ENCODE measurements at places on chromosomes 2 and 18.

GRCh38 chr18:8999872-9000271 is 102.6 kb upstream of the NDUFV2 start:
- DNase-seq: no peak

- no peak for DNase-seq
These were observed 170.4 kb downstream of the KCNE4 start for GRCh38 chr2:223222397-223222796.

DNA sequence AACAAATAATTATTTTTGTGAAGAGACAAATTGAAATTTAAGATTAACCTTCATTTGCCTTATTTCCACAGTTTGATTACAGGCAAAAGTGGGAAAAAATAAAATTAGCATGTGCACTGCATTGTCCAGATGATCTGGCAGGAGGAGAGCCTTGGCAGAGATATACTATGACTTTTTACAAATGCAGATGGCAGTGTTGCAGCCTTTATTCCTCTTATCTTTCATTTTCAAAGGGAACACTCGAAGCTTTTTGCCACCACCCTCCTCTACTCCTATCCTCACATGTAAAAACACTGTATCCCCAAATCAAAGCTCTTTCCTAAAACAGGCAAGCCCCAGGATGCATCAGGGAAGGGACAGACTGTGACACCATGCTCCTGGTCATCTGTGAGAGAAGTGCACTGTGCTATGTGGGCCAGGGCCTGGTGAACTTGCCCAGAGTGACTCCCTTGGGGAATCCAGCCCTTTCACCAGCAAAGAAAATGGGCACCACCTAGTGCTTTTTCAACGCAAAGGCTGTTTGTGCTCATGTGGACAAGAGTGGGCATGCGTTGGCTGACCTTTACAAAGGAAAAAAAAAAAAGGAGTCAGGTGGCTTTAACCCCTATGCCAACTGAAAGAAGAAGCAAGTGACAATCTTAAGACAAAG is 74.7 kb upstream of the ETAA1 start:
- DNase-seq: no peak

DNA sequence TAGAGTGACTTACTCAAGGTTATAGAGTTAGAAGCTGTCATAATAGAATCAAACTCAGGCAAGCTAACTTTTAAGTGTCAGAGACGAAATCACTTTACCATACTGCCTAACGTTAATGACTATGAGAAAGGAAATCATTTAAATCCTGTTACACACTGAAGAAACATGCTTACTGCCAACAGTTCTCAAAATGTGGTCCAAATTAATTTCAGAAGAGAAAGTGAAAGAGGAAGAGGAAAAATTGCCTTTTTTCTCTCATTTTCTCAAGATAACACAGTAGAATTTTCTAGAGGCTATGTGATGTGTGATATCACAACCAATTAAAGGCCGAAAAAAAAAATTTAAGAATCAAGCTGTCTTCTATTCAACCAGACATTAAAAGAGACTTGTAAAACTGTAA is 1362.7 kb upstream of the CHAC2 start:
- DNase-seq: no peak

- DNase-seq: no peak
These were observed 11.6 kb downstream of the ECEL1 start for GRCh38 chr2:232476045-232476444.

- DNase-seq: no peak
These were observed 41.5 kb upstream of the CYRIA start for GRCh38 chr2:16707014-16707623.

DNA sequence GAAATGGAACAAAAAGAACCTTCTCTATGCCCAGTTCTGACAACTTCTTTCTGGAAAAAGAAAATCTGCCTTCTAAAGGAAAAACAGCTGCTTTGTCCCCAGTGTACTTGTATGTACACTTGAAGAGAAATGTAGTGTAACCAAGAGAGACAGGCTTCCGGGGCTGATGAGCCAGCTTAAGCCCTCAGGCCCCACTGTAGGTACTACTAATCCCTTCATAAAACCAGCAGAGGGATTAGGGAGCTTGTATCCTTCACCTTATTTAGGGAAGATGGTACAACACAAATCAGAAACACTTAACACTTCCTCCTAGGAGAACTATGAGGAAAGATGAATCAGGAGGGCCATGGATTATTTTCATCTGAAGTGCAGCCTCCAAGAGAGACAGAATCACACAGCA is 18.8 kb upstream of the SUCLG1 start:
- DNase-seq: no peak

- no peak for DNase-seq
These were observed 73.8 kb downstream of the ZNF385B start for GRCh38 chr2:179787601-179788000.

- DNase-seq: no peak
These were observed 185.5 kb downstream of the C1D start for GRCh38 chr2:67877301-67877700.

- no peak for DNase-seq
These were observed 499.8 kb downstream of the IRS1 start for GRCh38 chr2:226299771-226300170.

- DNase-seq: no peak
These were observed 141.8 kb downstream of the MYO1B start for GRCh38 chr2:191386938-191387536.

DNA sequence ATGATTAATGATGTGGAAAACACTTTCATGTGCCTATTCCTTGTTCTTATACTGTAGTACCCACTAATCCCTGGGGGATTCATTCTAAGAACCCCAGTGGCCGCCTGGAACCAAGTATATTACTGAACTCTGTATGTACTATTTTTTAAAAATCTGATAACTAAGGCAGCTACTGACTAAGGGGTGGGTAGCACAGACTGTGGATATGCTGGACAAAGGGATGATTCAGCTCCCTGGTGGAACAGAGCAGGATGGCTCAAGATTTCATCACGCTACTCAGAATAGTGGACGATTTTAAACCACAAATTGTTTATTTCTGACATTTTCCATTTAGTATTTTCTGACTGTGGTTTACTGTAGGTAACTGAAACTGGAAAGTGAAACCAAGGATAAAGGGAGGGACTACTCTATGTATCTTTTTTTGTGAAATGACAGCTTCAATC is 41.8 kb upstream of the CDC42EP3 start:
- DNase-seq: no peak

DNA sequence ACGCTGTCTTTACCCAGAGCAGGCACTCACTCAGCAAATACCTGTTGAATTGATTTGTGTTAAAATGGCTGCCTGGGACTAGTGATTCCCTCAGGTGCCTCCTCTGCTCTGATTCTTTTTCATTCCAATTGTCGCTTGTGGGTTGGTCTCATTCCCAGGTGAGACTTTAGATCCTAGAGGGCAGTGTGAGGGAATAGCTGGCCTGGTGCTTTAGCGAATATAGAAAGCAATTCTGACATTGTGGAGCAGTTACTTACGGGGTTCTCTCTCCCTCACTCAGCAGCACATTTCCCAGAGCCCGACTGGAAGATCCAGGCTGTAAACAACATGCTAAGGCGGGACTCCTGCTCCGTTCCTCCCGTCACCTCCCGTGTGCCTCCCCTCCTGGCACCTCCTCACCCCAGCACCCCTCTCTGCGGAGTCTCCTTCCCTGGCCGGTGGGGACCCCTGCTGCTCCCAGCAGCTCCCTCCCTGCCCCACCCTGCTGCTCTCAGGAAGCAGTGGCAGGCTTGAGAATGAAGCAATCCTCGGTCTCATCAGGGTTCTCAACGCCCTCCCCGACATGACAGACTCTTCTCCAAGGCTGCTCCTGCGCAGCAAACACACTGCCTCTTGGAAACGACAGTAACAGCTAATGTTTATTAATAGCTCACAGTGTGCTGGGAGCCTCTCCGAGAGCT is 26.9 kb downstream of the CELF4 start:
- no peak for DNase-seq

DNA sequence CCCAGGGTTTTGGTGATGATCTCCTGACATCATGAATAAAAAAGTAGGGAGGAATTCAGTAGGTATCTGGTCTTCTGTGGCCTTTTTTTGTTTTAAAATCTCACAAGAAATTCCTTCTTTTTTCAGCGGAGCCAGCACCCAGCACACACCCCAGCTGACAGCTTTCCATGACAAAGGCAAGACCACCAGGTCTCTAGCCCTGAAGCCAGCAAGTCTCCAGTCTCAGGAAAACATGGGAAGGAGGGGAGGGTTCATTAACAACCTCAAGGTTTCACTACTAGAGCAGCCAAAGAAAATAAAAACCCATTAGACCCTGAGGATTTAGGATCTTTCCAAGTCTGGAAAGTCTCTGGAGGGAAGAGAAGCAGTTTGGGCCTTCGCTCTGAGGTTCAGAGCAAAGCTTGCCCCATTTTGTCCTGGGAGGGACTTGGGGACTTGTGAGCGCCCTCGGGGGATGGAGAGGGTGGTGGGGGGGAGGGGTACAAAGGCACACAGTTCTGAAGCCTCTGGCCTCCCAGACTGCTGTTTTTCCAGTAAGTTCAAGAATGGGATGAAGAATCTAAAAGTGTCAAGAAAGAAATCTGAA is 9.0 kb downstream of the FOXI3 start:
- DNase-seq: no peak

DNA sequence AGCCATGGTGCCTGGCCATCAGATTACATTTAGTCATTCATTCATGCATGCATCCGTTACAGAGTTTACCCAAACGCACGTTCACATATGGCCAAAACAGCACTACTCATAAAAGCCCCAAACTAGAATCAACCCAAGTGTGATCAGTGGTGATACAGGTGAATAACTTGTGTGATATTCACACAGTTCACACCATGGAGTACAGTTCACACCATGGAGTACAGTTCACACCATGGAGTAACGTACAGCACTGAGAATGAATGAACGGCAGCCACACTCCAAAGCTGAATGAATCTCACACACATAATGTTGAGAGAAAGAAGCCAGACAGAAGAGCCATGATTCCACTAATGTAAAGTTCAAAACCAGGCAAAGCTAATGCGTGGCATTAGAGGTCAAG is 12.3 kb upstream of the SLC66A3 start:
- no peak for DNase-seq

DNA sequence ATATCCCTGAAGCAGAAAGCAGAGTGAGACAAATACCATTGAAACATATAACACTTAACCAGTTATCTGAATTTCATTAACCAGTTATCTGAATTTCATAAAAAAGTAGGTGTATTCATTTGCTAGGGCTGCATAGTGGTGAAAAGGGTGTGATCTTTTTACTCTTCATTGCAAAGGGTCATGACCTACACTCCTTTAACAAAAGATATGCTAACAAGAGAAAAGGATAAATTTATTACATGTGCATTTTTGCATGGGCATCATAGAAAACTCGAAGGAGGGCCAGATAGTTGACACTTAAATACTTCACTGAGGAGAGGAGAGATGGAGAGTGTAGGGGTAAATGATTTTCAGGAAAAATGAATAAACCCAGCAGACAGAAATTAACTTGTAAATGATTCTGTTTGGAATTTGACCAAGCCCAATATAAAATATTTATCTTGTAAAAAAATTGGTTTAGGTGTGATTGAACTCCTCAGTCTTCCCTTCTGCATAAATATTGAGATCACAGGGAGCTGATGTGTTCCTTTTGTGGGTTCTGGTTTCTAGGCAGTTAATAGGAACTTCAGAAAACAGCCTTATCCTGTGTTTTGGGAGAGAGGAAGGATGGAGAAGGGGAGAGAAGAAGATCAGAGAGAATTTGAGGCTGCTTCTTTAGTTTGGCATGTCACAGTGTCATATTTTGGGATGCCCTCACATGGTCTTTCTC is 372.5 kb upstream of the SYT4 start:
- no peak for DNase-seq

GRCh38 chr18:61888622-61889021 is 4.2 kb downstream of the RNF152 start:
- no peak for DNase-seq

DNA sequence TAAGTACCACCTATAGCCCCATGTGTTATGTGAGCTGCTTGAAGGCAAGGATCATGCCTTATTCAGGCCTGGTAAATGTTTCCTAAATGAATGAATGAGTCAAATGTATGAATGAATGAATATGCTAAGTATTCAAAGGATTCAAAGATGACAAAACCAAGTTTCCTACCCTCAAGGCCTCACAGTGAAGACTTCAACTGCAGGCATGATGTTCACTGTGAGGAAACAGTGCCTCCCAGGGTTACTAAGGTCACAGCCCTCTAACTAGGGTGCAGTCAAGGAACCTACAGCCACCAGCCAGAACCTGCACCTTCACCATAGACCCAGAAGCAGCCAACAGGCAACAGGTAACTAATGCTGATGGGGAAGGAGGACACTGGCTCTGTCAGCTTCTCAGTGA is 69.3 kb downstream of the SUMO1 start:
- DNase-seq: no peak

DNA sequence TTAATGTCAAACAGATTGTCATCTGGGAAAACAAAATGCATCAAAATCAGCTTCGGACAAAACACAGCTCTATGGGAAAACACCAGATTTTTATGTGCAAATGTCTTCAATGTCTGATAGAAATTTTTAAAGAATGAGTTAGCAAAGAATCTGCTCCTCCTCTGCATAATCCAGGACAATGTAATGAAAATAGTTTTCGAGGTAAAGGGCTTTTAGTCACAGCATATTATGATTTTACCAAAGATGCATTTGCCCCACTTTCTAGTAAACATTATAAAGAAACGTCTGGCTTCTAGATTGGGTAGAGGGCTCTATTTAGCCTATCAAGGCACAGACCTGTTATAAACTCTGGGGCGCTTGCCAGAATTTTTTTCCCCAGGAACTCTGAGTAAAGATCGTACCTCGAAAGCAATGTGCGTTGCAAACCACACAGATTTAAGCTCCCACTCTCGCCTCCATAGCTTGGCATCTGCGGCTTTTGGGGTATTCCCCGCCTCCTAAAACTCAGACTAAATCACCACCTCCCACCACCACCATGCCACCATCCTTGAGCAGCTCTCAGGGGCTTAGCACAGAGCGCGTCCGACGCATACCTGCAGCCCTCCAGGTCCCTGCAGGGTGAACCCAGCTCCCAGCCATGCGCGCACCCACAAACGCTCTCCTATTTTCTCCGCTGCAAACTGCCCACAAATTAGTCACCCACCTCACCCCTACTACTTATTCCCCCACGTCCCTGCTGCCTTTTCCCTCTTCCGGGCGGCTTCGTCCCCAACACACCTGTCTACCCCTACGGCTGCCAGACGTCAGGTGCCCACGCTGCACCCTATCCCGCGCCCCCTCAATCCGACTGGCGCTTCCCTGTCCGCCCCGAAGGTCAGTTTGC is 829 bp downstream of the ACVR1C start:
- peak; percentile 19 for DNase-seq

DNA sequence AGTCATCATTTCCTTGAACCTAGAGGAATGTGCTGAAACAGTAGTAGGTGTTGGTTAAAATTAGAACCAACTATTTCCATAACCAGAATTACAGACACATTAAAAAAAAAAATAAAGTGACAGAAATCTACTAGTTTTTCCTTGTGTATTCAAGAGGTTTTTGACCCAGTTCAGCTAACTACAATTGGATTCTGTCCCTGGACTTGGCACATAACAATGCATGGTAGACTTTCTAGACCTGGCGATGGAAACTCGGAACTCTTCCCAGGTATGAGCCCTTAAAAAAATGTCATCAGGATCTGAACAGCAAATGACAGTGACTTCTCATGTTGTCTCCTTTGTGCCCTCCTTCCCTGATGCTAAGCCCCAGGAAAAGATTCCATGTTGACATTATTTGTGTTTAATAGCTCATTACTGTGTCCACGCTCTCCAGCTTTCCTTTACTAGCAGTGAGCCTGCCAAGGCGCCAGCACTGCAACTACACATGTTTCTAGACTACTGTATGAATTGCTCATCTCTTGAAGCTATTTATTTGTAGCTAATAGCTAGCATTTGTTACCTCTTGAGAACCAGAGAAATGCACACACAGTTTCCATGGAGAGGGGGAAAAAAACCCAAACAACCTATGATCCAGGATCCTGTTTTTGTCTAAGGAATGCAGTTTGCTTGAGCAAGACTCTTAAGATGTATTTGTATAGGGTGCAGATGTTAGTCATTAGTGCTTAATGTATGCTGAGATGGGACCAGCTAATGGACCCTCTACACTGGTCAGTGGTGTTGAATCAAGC is 148.5 kb downstream of the FMNL2 start:
- no peak for DNase-seq
